ENCODE measurements at places on chromosomes 7 and 10. TPM values are rescaled to one million over a fixed set of nuclear protein-coding genes. Genes with fewer than 3 reads are reported as not detected.

GRCh38 chr10:48378675-48379074, 72.2 kb downstream of the MAPK8 start:
- no peak for DNase-seq

- DNase-seq: no peak
Measured at GRCh38 chr7:110204527-110204926, 886.4 kb upstream of the LRRN3 start.

DNA sequence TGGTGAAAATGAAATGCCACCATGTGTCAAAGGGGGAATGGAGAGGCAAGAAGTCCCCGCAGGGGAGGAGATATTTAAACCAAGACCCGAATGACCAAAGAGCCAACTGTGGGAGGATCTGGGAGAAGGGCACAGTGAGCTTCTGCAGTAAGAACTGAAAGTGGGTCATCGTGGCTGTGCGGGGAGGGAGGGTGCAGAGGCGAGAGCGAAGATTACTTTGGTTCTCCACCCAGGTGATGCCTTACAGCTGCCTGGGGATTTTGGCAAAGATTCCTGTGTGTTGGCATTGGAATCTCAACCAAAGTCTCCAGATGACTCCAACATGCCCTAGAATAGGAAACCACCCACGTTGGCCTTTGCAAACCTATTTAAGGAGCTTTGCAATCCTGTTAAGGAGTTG, 44.2 kb upstream of the ADAM12 start:
- no peak for DNase-seq

- DNase-seq: no peak
Measured at GRCh38 chr7:110010359-110010758, 1080.6 kb upstream of the LRRN3 start.

DNA sequence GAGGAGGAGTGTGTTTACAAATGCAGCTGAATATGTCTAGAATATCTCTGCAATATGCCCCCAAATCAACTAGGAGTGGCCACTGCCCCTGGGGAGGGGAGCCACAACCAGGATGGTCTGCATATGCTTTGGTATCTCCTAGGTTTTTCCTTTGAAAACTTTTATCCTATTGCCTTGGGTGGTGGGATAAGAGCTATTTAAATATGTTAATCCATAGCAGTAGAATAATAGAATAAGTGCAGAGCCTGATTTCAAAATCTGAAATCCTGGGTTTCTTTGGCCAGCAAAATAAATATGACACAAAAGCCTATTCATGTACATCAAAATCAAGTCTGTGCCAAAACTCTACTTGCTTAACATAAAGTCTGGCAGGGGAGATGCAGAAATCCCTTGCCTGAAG, 79.6 kb upstream of the FGFR2 start:
- no peak for DNase-seq

- no peak for DNase-seq
Measured at GRCh38 chr7:103934508-103934907, 55.0 kb downstream of the RELN start.

DNA sequence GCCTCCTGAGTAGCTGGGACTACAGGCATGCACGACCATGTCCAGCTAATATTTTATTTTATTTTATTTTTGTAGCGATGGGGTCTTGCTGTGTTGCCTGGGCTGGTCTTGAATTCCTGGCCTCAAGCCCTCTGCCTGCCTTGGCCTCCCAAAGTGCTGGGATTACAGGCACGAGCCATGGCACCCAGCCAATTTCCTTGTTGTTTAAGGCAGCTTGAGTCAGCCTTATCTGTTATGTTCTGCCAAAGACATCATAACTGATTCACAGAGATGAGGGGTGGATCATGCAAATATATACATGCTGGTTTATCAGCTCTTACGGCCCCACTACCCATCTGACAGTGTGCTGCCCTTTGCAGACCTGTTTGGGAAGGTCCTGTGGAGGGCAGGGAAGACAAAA, 826.7 kb downstream of the TYW1 start:
- peak; percentile 1 for DNase-seq

GRCh38 chr7:137881607-137882260, 35.0 kb upstream of the DGKI start:
- DNase-seq: no peak

- no peak for DNase-seq
Measured at GRCh38 chr10:51879238-51879637, 179.8 kb upstream of the CSTF2T start.

- no peak for DNase-seq
Measured at GRCh38 chr10:101617824-101618568, 29.9 kb downstream of the DPCD start.

- no peak for DNase-seq
Measured at GRCh38 chr10:74156919-74157289, 5.9 kb downstream of the ADK start.

DNA sequence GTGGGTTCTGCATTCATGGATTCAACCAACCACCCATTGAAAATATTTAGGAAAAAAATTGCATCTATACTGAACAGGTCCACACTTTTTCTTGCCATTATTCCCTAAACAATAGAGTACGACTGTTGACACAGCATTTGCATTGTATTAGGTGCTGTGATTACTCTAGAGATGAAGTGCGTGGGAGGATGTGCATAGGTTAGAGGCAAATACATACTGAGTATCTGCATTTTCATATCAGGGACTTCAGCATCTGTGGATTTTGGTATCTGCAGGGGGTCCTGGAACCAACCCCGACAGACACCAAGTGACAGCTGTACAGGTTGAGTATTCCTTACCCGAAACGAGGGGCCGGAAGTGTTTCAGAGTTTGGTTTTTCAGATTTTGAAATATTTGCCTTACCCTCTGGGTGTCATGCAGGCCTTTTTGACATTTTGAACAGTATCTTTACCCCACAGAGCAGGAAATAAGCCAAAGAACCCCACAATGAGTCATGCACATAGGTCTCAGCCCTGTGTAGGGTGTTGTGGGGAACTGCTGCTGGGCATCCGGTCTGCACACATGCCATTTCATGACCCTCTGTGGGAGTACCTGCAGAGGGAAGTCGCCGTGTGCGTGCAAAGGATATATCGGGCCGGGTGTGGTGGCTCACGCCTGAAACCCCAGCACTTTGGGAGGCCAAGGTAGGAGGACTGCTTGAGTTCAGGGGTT, 14.5 kb downstream of the NUDT5 start:
- DNase-seq: no peak

DNA sequence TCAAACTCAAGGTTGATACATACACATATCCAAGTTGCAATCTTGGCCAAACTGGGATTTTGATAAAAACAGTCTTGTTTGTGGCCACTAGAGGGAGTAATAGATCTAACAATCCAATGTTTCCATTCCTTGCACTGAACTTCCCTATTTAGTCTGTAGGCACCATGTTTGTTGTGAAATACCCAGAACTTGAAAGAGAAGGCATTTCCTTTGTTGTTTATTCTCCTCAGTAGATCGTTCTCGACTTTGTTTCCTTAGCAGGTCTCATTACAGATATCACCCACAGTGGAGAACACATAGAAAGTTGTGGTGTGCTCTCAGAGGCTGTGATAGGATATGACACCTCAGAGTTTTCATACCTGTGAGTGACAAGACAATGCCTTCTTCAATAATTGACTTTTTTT, 70.3 kb upstream of the MXI1 start:
- no peak for DNase-seq

- no peak for DNase-seq
Measured at GRCh38 chr10:112080231-112080630, 103.3 kb downstream of the GPAM start.

GRCh38 chr10:103513380-103514060, 20.0 kb downstream of the NEURL1 start:
- no peak for DNase-seq

- no peak for DNase-seq
Measured at GRCh38 chr10:3785851-3786271, 852 bp upstream of the KLF6 start.

The JAKMIP3 gene
- total RNA-seq: 4.8 TPM

The ITGB8 gene
- total RNA-seq: 109 TPM

The EGFR gene
- total RNA-seq: 9.4 TPM

The TMEM140 gene
- 0.62 TPM for total RNA-seq

The FAM171A1 gene
- 31.2 TPM for total RNA-seq

The CALHM3 gene
- total RNA-seq: not detected

The RADIL gene
- 2.3 TPM for total RNA-seq

The PPP1R9A gene
- 115 TPM for total RNA-seq

The THSD7A gene
- total RNA-seq: 41.0 TPM

The CTNNA3 gene
- 1.7 TPM for total RNA-seq

The CALHM1 gene
- not detected for total RNA-seq

The GPR15LG gene
- total RNA-seq: not detected

Data from occipital lobe (tissue), 3 donors.